ENCODE measurements at places on chromosomes 7 and 10. TPM values are rescaled to one million over a fixed set of nuclear protein-coding genes. Genes with fewer than 3 reads are reported as not detected.

GRCh38 chr10:133403784-133404183 lies 9.8 kb downstream of the MTG1 start:
- no peaks in the 10 kb centered on the region for H3K27me3 ChIP-seq
- H3K4me1 ChIP-seq: no peaks in the 10 kb centered on the region
- H3K4me3 ChIP-seq: no peak overlapping the region
- peaks cover 31% of the 10 kb centered on the region for H3K36me3 ChIP-seq
- no peak overlapping the region for H3K27ac ChIP-seq

Gene ABCA13
- total RNA-seq: 0.46 TPM

Gene ABCF2
- 34.3 TPM for total RNA-seq

- H3K27ac ChIP-seq: no peak overlapping the region
- peak; percentile 35 for DNase-seq
- no peaks in the 10 kb centered on the region for H3K36me3 ChIP-seq
- H3K4me3 ChIP-seq: no peak overlapping the region
Measured at GRCh38 chr7:55526770-55527169, 45.5 kb downstream of the VOPP1 start.

DNA sequence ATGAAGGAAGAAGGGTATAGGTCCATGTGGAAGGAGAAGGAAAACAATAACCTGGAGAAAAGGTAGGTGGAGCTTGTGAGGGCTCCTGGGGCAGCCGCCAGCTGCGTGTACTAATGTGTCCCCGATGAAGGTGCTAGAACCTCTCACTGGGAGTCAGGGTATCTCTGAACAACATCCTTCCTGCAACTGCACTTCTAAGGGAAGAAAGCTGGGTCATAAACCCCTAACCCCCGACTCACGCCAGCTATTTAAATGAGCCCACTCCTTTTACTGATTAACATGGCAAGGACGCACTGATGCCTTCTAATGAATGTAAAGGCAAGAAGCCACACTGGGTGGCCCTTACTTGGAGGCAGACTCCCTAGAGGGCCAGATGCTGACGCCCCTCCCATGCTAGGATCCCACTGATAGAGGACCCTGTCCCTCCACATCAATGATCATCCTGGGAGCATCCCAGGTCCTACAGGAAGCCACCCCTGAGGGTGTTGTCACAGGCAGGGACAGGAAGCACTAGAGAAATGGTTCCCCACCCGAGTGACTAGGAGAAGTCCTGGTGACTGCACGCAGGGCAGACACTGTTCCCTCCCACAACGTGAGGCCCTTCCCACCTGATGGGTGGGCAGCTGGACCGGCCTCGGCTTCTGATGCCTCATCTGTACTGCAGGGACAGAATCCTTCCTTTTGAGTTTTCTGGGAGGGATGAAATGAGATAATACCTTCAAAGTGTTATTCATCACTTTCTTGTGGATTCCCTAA lies 20.4 kb downstream of the JCAD start:
- no peak overlapping the region for H3K27ac ChIP-seq
- H3K4me3 ChIP-seq: no peak overlapping the region
- DNase-seq: no peak
- no peaks in the 10 kb centered on the region for H3K27me3 ChIP-seq

GRCh38 chr7:28300488-28300887 lies 111.8 kb upstream of the CREB5 start:
- H3K36me3 ChIP-seq: no peaks in the 10 kb centered on the region
- H3K27me3 ChIP-seq: no peaks in the 10 kb centered on the region
- H3K4me3 ChIP-seq: no peak overlapping the region
- H3K27ac ChIP-seq: no peak overlapping the region

Gene C7orf33
- total RNA-seq: not detected

GRCh38 chr10:77146712-77147336 lies 490.8 kb downstream of the KCNMA1 start:
- no peaks in the 10 kb centered on the region for H3K27me3 ChIP-seq
- H3K27ac ChIP-seq: no peak overlapping the region
- no peak overlapping the region for H3K4me3 ChIP-seq
- peaks cover 3% of the 10 kb centered on the region for H3K4me1 ChIP-seq

GRCh38 chr7:3274131-3274530 lies 26.9 kb upstream of the SDK1 start:
- no peaks in the 10 kb centered on the region for H3K4me1 ChIP-seq
- H3K36me3 ChIP-seq: no peaks in the 10 kb centered on the region
- H3K4me3 ChIP-seq: no peak overlapping the region
- H3K27ac ChIP-seq: no peak overlapping the region
- DNase-seq: no peak

Gene CTNNA3
- 27.9 TPM for total RNA-seq

DNA sequence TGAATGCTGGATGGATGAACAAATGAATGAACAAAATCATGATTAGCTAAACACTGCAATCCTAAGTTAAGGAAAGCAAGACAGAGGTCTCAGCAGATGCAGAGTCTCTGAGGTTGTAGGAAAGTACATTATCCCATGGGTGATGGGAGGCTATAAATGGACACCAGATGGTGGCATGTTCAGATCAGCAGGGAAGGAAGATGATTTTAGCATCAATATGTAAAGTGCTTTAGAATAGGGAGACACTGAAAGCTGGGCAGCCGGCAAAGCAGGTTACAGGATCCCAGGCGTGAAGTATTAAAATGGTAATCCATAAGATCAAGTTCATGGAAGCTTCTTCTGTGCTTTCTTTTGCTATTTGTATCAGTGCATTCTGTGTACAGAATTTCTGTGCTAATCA lies 7.9 kb upstream of the RAPGEF5 start:
- no peaks in the 10 kb centered on the region for H3K4me1 ChIP-seq
- peaks cover 3% of the 10 kb centered on the region for H3K27me3 ChIP-seq
- no peaks in the 10 kb centered on the region for H3K36me3 ChIP-seq
- no peak overlapping the region for H3K27ac ChIP-seq

- H3K4me1 ChIP-seq: peaks cover 15% of the 10 kb centered on the region
- H3K27me3 ChIP-seq: no peaks in the 10 kb centered on the region
- peaks cover 1% of the 10 kb centered on the region for H3K36me3 ChIP-seq
- no peak overlapping the region for H3K4me3 ChIP-seq
Measured at GRCh38 chr7:35007768-35008167, 29.5 kb downstream of the DPY19L1 start.

GRCh38 chr7:133233142-133233541 lies 19.7 kb upstream of the EXOC4 start:
- H3K4me1 ChIP-seq: no peaks in the 10 kb centered on the region
- H3K36me3 ChIP-seq: no peaks in the 10 kb centered on the region
- no peak for DNase-seq

GRCh38 chr7:98474558-98474957 lies 73.7 kb upstream of the BAIAP2L1 start:
- H3K4me1 ChIP-seq: no peaks in the 10 kb centered on the region
- no peak overlapping the region for H3K27ac ChIP-seq
- no peak for DNase-seq
- no peaks in the 10 kb centered on the region for H3K36me3 ChIP-seq
- no peaks in the 10 kb centered on the region for H3K27me3 ChIP-seq
- no peak overlapping the region for H3K4me3 ChIP-seq
